MG63 (cell line): ENCODE measurements at places on chromosomes 6 and 20. TPM values are rescaled to one million over a fixed set of nuclear protein-coding genes. Genes with fewer than 3 reads are reported as not detected.

- DNase-seq = no peak
Measured at GRCh38 chr6:11428371-11428770, 109.2 kb upstream of the TMEM170B start.

- DNase-seq = no peak
Measured at GRCh38 chr6:144197919-144198318, 47.6 kb downstream of the STX11 start.

DNA sequence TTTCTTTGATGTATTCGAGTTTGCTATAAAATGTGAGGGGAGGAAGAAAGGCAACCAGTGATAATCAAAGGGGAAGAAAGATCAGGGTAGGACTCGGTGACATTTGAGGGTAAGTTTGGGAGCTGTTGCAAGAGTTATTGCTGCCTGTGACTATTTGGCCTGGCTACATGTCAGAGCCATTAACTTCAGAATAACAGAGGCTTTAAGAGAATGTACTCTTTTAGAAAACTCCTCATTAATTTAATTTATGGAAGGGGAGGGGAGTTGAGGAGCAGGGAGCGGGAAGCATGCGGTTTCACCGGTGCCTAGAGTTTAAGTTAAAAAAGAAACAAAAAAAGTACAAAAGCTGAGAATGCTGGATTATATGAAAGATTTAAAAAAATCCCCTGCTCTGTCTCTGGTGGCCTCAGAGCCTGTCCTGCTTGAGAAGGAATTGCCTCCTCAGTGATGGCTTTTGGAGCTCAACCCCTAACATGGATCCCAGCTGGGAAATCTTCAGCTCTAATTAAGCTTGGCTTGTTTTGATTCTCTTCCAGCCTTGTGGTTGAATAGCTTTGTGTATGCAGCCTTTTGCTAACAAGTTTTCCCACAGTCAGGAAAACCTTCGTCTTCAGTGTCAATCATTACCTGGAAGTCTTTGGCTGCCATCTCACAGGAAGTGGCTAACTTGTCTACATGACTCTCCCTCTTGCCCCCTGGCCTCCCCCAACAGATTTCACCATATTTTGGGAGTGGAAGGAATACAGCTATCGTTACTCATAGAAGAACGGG, 238.2 kb downstream of the SOX4 start:
- DNase-seq = no peak

DNA sequence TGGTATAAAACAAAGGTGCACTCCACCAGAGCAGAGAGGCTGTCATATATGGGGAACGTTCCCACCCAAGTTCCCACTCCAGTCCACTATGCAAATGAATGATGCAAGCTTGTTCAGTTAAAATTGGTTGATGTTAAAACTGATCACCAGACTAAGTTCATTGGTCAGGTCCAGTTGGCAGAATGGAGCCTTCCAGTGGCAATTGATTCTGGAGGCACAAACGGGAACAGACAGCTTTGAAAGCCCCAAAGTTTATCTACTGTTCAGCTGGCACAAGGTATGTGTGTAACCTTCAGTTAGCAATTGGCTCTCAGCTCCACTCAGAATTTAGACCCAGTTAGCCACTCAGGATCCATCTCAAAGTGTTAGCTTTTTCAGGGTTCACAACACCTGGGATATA, 119.4 kb upstream of the CEP85L start:
- DNase-seq = no peak

- DNase-seq = no peak
Measured at GRCh38 chr20:44931911-44932310, 22.1 kb downstream of the PABPC1L start.

Gene C20orf202
- not detected in 2 replicates for total RNA-seq

Gene DNAH8
- 1.2 TPM in 1 of 2 replicates, not detected in the other for total RNA-seq
